Stimulated activated CD4-positive, alpha-beta T cell treated with anti-CD3 and anti-CD28 coated beads, Interleukin-12 subunit alpha, Interleukin-12 subunit beta, amount 100 ng/mL, for 48 hours (primary cell): ENCODE measurements at places on chromosomes 16 and 17.

DNA sequence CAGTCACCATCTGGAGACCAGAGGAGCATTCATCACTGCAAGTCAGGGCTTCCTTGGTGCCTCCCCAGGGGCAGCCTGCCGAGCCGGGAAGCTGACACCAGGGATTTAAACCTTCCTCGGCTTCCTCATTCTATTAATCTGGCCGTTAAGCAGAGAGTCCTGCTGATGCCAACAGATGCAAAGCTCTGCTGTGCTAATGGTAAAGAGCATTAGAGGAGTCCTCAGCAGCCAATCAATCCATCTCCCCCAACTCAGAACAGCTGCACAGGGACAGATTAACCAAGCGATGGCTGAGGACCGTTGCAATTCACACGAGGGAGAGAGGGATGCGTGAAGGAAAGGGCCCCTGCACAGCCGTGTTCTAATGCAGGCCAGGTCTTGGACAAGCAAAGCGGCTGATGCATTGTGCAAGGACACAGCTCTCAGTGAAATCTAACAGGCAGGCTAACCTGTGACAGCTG is 116.6 kb downstream of the XYLT1 start:
- DNase-seq = no peak

GRCh38 chr17:39132192-39132610 is 19.2 kb downstream of the PLXDC1 start:
- no peak for DNase-seq

GRCh38 chr16:84631886-84632285 is 14.0 kb upstream of the COTL1 start:
- DNase-seq = no peak

- DNase-seq = no peak
Observed at GRCh38 chr16:30691907-30692306, 7.1 kb upstream of the SRCAP start.

GRCh38 chr16:13553453-13553985 is 366.4 kb upstream of the ERCC4 start:
- no peak for DNase-seq

DNA sequence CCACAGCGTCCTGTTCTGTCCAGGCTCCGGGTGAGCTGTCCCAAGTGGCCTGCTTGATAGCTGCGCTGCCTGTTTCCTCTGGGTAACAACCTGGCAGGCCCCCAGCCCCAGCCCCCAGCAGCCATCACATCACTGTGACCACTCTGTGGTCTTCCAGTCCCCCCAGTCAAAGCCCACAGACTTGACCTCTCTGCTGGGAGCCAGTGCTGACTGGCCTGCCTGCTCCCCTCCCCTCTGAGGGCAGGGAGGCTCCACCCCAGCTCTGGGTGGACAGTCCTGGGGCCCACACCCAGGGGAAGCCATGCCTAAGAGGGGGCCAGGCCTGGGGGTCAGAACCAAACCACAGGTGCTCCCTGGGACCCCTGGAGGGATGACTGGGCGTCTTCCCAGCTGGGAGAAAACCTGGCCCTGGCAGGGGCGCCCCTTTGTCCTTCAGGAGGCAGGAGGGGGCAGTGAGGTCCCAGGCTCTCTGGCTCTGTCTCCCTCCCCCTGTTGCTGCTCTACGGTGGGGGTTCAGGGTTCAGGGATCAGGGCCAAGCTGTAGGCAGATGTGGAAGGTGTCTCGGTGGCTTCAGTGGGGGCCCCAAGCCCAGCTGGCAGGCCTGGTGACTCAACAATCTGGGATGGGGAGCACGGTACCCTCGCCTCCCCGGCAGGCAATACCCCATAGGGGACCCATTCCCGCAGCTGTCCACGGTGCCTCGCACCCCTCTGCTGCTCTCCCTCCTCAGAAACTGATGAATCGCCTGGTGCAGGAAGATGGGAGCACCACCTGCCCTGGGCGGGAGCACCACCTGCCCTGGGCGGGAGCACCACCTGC is 1.8 kb upstream of the SLC16A3 start:
- DNase-seq = no peak

GRCh38 chr17:82213251-82214011 is 789 bp upstream of the CCDC57 start:
- DNase-seq = no peak

DNA sequence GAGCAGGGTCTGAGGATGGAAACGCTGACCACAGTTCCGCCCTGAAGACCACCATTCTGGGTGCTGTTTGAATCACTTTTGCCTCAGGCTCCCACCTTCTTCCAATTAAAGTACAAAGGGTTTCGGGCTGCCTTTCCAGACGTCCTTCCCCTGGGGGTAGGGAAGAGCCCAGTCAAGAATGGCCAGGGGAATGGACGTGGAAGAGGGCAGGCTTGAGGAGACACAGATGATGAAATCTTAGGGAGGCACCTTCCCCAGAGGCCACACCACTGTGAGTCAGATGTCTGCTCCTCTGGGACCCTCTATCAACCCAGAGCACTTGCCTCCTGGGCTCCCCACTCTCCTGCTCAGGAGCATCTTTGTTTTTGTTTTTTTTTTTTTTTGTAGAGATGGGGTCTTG is 27.5 kb upstream of the MTSS2 start:
- DNase-seq = no peak

- no peak for DNase-seq
Observed at GRCh38 chr16:5069048-5069447, 2.6 kb upstream of the ALG1 start.

GRCh38 chr17:76539631-76540271 is at the start of gene PRCD:
Gene PRCD, plus strand, starts transcription at chr17:76540044. Its CDS starts 98 bp downstream, at chr17:76540142.
- DNase-seq = no peak

DNA sequence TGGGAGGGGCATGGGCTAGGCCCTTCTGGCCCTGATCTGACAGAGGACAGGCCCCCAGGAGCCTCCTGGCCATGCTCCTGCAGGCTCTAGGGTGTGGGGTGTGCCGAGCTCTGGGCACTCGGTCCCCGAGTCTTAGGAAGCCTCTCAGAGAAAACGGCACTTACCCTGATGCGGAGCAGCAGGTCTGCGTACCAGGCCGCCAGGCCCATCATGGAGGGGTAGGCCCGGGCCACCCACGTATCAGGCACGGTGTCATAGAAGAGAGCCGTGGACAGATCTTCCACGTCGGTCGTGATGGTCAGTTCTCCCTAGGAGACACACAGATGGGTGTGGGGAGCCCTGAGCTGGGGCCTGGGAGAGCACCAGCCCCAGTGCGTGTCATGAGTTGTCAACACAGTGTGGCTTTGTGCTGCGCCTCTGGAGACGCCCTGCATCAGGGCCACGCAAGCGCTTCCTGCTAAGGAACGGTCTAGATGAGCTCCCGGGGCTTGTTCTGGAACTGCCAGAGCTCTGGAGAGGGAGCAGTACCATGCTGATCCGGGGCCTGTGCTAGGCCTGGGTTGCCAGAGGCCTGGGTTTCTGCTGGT is 47.9 kb downstream of the PGS1 start:
- no peak for DNase-seq

DNA sequence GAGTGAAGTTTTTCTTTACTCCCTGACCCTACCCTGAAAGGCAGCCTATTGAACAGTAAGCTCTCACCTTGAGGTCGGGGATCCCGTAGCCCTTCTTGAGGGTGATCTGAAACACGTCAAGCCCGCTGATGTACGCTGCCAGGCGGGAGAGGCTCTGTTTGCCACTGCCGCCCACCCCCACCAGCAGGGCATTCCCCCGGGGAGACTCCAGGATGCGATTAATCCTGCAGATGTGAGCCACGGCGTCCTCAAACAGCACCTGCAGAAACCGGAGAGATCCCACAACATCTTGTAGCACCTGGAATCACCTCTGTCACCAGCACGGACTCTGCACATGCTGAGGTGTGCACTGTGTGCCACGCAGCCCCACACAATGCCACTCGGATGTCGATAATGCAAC is 96.8 kb downstream of the PGS1 start:
- no peak for DNase-seq

GRCh38 chr16:64206862-64207261 is 915.0 kb downstream of the CDH11 start:
- no peak for DNase-seq

- no peak for DNase-seq
Observed at GRCh38 chr16:86211800-86212199, 298.5 kb upstream of the FOXF1 start.

DNA sequence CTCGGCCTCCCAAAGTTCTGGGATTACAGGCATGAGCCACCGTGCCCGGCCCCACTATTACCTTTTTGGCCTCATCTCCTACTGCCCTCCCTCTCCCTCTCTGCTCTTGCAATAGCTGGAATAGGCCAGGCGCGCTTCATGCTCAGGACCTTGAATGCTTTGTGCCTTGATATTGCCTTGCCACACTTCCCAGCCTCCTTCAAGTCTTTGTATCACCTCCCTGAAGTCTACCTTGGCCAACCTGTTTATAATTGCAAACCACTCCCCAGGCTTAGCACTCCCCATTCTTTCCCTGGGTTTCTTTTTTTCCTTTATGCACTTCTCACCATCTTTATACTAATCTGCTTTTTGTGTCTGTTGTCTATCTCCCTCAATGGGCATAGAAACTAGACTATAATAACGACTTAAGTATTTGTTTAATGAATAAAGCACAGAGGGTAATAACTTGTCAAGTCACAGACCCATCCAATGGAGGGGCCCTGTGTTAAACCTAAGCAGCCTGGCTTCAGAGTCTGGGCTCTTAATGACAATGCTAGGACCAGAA is 6.6 kb downstream of the OGFOD1 start:
- no peak for DNase-seq

GRCh38 chr16:56669005-56669839 is at the start of gene MT1H:
Gene MT1H, plus strand, starts transcription at chr16:56669814. Its CDS starts 71 bp downstream, at chr16:56669885.
- no peak for DNase-seq

- DNase-seq = no peak
Observed at GRCh38 chr17:44610871-44611270, 45.4 kb upstream of the MEIOC start.

DNA sequence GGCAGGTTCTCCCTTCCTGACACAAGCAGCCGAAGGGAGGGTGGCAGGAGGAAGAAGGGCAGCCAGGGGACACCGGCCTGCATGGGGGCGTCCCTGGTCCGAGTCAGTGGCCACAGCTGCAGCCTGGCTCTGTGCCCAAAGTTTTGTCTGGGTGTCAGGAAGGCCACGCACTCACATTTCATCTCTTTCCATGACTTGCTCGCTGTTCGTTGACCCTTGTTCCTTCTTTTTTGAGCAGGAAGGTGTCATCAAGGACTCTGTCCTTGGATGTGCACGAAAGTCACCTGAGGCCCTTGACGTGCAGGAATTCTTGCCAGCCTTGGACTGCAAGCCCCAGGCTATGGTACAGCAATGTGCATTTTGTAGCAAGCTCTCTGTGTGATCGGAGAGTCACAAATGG is 93.3 kb downstream of the TNFRSF13B start:
- no peak for DNase-seq

DNA sequence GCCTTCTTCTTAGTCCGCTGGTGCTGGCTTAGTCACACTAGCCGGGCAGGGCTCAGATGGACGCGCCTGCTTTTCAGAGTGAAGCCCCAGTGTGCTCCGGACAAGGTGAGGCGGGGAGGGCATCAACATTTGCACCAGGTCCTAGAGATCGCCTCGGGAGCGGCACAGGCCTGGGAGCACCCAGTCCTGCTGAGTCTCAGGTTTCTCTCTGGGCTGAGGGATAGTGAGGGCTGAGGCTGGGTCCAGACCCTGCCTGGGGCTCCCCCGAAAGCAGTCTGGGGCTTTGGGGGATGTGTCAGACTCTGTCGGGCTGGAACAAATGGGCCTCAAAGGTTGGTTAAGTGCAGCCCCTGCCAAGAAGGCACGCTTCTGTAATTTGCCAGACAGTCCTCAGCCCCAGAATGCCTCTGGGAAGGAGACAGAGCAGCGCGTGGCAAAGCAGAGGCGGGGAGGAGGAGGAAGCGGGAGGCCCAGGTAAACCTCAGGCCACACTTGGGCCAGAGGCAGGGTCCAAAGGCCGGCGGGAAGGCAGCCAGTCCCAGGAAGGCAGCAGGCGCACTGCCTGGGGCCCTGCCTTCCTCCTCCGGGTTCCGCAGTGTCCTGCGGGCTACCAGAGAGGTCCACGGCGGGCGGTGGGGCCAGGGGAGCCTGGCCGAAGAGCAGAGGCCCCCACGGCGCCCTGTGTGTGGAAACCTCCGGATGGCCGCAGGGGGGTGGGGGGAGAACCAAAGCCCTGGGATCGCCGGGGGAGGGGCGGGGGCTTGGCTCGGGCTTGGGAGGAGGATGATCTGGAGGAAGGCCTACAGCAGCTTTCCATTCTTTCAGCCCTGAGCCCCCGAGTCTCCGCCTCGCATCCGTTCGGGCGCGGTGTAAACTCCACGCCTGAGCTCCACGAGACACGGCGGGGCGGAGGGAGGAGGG is 39.5 kb upstream of the ATP2A3 start:
- DNase-seq = no peak

DNA sequence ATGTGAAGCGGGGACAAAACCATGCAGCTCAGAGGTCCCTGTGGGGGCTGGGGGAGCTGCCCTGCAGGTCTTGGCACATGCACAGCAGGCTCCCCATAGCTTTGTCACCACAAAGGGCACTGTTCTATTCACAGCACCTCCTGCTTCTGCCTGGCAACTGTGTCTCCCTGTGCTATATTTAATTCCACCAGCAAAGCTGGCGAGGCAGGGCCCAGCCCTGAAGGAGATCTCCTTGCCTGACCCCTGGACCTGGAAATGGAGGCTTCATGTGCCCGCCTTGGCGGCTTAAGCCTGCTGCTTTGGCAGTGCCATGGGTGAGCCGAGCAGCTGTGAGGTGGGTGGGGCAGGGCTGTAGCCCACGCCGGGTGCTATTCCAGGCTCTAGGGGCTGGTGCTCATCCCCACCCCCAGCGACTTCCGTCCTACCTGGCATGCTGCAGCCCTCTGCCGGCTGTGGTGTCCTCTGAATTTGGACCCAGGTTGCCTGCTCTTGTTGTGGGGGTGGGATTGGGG is 6.8 kb downstream of the LDHD start:
- DNase-seq = no peak

DNA sequence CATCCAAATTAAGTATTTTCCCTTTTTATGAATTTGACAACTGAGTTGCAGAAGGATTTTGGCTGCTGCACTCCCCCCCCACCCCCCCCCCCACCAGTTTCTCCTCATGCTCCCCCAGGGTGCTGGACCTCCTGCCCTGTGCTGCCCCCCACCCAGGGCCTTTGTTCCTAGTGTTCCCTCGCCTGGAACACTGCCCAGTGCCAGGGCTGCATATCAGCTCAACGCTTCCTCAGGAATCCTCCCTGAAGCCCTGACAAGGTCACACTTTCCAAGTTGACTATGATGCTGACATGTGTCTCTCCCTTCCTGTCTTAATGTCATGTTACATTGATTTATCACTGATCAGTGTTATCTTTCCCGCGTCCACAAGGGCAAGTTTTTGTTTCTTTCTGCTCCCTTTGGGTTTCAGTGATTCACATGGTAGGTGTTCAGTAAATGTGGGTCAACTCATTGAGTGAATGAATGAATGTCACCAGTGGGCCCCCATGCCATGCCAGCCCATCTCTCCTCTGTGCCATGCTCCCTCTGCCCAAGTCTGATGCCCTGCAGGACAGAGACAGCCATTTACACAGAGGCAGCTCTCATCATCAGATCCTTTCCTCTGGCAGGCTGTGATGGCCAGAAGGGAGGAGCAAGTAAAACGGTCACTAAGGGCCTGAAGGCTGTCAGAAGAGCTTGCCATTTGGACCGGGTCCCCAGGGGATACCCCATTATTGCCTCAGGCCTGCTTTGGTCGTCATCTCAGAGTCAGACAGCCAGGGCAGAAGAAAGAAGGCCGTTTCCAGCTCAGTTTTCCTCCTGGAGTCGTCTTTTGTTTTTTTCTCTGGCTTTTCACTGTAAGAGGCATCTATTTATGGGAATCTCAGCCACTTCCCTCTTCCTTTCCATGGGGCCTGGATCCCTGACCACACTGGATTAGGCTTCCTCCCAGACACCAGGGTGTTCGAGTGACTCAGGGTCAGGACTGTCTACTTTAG is 386.2 kb downstream of the SNX29 start:
- no peak for DNase-seq

- DNase-seq = no peak
Observed at GRCh38 chr16:82133798-82134197, 36.2 kb downstream of the MPHOSPH6 start.

GRCh38 chr17:17017343-17018014 is 24.8 kb upstream of the MPRIP start:
- DNase-seq = no peak
